ENCODE measurements at places on chromosomes 7 and 10. TPM values are rescaled to one million over a fixed set of nuclear protein-coding genes. Genes with fewer than 3 reads are reported as not detected.

MYOZ1 gene
- total RNA-seq = not detected

GRID2IP gene
- total RNA-seq = not detected

GHRHR gene
- not detected for total RNA-seq

JAZF1 gene
- total RNA-seq = 4.6 TPM

RADIL gene
- total RNA-seq = 2.0 TPM

NODAL gene
- total RNA-seq = not detected

NACAD gene
- 0.18 TPM for total RNA-seq

OR2A42 gene
- total RNA-seq = not detected

GPRIN2 gene
- 24.9 TPM for total RNA-seq

HOGA1 gene
- total RNA-seq = 1.1 TPM

SPDYE8 gene
- total RNA-seq = not detected

TMEM243 gene
- total RNA-seq = 33.3 TPM

ZNF783 gene
- 7.3 TPM for total RNA-seq

PNLIPRP3 gene
- total RNA-seq = not detected

METTL27 gene
- total RNA-seq = 12.3 TPM

All from A549 treated with DMSO at 1 μM for 4 hours (cell line).